OCI-M1 (cell line): ENCODE measurements at places on chromosomes 16 and 17.

DNA sequence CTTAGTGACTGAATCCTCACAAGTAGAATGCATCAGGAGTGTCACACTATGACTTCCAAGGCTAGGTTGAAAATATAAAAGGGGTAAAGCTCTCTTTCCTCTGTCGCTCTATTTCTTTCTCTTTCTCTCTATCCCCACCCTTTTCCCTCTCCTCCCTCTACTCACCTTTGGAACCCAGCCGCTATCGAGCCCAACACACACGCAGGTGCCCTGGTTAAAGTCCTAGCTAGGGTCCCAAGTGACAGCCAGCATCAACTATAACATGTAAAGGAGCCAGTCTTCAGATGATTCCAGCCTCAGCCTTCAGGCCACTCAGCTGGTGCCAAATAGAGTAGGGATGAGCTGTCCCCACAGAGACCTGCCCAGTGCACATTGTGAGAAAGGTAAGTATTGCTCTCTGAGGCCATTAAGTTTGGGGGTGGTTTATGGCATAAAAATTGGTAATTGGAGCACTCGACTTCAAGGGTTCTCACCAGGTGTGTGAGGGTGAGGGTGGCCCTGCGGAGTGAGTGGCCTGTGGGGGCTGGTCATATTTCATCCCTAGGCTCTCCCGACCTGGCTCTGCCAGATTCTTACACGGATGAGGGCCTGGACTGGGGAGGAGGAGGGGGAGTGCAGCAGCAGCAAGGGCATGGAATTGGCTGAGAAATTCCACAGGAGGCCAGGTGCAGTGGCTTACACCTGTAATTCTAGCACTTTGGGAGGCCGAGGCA is 14.9 kb upstream of the C16orf54 start:
- DNase-seq, result no peak

GRCh38 chr17:7324438-7324779 is 4.7 kb downstream of the NEURL4 start:
- DNase-seq, result no peak

DNA sequence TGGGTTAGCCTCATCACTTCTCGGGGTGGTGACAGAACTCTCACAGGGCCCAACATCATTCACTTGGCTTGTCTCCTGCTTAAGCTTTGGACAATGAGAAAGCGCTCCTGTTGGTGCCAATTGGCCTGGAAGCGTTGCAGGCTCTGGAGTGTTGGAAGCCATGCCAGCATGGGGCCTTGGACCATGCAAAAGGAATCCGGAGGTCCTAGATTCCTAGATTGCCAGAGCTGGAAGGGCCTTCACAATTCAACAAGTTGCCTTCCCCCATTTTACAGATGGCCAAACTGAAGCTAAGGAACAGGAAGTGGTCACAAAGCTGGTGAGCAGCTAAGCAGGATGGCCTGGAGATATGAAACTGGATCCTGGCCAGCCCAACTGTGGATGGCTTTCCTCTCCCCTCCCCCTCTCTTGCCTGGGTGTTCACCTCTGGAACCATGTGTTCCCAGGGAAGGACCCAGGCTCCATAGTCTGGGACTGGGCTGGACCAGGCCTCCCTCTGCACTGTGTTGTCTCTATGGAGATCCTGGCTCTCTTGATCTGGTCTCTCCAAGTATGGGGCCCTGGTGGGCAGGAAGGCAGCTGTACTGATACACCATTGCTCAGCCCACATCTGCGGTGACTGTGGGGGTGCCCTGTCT is 6.0 kb upstream of the IGFBP4 start:
- DNase-seq, result peak; percentile 76

- DNase-seq, result peak; percentile 84
Measured at GRCh38 chr17:81733507-81734404, 21.7 kb downstream of the SLC25A10 start.

DNA sequence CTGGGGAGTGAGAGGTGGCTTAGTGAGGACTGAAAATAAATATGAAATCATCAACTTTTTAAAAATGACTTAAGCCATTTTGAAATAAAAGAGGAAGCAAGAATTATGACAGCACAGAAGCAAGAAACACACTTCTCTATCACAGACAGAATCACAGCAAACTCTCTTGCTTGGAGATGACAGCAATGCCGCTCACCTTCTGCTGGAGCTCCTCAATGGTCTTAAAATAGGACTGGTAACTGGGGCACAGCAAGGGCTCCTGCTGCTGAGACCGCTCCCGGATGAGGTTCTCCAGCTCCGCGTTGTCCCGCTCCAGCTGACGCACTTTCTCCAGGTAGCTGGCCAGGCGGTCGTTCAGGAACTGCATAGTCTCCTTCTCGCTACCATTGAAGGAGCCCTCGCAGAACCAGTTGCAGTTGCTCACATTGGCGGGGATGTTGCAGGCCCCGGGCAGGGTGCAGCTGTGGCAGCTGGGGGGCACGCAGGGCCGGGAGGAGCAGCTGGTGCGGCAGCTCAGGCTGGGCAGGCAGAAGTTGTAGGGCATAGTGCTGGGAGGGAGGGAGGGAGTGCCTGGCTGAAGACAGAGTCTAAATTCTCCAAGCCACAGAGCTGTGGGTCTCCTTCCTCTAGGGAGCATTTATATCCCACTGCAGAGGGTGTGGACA is at the start of gene KRT31:
TSS of gene KRT31 (minus strand) at position 613 of the 665 bp plus-strand sequence. CDS start at position 544, 69 bp downstream.
- no peak for DNase-seq

DNA sequence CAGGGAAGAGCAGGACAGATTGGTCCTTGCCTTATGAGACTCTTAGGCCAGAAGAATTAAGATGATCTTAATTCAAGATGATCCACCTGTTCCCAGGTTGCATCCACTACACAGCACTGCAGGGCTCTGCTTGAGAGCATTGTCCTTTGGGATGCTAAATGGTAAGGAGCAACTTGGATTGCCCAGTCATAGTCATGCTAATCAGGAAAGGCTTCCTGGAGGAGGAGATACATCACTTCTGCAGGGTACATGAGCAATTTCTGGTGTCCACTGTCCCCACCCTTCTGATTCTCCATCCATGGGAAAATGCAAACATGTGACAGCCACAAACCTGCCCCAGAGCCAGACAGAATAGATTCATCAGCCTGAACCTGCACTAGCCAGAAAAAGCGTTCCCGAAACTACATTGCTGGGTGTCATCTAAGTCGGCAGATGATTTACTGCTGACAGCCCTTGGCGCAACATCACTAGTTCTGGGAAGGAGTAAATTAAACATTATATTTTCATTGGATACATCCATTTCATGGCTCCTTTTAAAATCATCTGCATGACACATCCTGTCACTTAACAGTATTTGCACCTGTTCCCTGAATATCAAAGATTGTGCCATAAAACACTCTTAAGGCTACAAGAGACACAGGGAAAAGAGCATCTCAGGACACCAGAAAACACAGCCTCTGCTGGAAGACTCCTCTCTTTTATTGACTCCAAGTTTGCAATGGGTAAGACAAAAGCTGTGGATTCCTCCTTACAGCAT is 282.2 kb downstream of the MAF start:
- no peak for DNase-seq

- DNase-seq, result no peak
Measured at GRCh38 chr16:4081521-4082021, 34.7 kb downstream of the ADCY9 start.

- peak; percentile 9 for DNase-seq
Measured at GRCh38 chr17:36777118-36777517, 160.2 kb upstream of the LHX1 start.

GRCh38 chr16:16973707-16974591 is 496.8 kb downstream of the XYLT1 start:
- no peak for DNase-seq

DNA sequence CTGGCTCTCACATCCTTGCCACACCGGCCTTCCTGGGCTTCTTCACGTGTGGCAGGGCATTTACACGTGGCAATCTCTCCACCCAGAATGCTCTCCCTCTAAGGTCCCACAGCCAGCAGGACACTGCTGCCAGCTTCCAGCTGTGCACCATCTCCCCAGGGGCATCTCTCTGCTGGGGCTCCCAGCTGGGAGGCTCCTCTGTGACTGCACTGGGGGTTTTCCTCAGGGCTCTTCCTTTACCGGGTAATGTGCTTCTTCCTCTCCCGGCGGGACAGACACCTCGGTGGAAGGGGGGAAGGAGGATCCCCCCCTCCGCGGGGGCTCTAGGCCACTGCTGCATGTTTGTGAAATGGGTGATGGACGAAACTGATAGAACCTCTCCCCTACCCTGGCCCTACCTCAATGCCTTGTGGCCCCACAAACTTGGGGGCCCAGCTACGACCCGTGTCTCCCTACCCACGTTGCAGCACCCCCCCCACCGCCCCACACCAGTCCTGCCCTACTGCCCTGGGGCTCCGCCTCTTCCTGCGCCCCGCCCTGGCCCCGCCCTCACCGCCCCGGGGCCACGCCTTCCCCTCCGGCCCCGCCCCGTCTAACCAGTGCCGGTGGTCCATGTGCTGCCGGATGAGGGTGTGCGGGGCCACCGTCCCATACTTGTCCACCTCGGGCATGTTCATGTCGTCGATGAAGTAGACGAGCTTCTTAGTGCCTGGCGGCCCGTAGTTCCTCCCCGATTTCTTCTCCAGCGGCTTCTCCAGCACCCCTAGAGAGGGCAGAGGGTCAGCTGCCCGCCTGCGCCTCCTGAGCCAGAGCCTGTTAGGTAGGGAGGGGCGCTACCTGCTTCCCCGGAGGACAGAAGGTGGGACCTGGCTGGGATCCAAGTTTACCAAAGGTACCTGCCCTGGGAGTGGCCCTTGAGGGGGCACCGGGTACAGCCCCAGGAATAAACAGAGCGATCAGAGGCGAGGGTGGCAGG is 92.6 kb downstream of the DNAH17 start:
- DNase-seq, result no peak

DNA sequence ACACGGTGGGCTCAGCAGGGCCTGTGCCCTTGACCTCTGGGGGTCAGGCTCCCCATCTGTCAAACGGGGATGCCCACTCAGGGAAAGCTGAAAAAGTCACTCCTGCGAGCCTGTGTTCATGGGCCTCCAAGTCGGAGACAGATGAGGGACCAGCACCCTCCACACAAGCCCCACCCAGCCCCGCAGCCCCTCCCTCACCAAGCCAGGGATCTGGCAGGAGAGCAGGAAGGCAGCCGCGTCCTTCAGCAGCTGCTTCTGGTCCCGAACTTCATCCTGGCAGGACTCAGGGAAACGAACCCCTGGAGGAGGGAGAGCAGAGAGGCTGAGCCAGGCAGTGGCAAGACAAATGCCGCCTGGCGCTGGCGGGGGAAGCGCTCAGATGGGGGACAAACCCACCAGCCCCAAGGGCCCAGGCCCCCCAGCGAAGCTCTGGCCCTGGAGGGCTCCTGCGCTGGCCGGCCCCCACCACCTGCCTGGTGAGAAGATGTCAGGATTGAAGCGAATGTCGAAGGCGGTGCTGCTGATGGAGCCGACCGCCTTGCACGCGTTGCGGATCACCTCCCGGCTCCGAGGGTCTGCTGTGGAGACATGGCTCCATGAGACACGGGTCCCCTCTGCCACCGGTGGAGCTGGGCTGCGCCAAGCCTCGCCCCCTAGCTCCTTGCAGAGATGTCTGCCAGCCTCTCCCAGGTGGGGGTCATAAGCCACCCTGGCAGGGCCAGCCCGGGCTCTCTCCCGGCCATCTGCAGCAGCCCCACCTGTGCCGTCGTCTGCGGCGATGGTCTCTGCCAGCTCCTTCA is 15.4 kb downstream of the CLUH start:
- DNase-seq, result no peak

DNA sequence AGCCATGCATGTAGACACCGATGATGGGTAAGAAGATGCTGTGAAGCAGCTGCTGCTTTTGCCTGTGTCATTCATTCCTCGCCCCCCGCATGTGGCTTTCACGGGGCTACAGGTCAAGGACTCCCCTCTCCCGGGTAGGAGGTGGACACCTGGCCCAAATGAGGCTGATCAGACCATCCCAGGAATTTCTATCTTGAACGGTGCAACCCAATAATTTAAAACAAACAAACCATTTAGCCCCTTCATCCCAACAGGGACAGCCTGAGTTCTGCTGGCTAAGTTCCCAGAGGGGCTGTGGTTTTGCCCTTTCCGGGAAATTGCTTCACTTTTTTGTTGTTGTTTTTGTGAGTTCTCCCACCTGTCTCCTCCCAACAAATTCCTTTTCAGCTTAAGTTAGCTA is 137.7 kb upstream of the CDH5 start:
- DNase-seq, result no peak

DNA sequence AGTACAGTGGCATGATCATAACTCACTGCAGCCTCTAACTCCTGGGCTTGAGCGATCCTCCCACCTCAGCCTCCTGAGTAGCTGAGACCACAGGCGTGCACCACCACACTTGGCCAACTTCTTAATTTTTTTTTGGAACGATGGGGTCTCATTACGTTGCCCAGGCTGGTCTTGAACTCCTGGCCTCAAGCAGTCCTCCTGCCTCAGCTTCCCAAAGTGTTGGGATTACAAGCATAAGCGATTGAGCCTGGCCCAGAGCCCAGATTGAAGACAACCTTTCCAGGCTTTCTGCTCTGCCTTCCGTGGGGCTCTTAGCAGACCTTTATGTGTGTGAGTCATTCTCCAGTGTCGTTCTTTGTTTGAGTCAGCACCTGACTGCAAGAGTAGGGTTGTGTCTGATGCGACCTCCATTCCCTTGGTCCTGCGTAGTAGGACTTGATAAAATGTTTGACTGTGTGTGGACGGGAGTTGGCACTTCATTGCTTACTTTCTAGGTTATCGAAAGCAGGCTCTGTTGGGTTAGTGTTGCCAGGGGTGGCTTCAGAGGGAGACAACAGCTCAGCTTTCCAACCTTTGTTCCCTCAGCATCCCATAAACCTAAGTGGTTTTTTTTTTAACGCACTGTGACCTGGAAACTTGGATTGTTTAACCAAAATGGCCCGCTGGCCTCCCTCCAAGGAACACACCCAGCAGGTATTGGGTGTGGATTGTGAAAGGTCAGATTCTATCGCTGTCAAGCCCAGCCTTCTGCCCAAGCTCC is 26.4 kb downstream of the EEF2K start:
- no peak for DNase-seq

- no peak for DNase-seq
Measured at GRCh38 chr16:86388976-86389375, 121.4 kb upstream of the FOXF1 start.

DNA sequence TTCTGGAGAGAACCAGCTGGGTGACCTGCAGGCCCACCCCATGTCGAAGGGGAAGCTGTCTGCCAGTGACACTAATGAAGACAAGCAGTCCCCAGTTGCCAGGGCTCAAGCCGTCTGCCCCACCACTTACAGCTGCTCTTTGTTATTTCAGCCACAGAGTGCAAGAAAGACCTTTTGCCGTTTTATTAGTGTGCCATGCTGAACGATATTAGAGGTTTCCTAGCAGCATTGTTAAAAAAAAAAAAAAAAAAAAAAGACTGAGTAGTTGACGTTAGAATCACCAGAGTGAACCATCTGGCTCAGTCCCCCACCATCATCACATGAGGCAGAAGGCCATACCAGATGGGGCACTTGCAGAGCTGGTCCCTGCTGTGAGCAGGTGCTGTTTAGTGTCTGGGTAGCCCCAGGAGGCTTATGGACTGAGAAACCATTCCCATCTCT is 26.5 kb upstream of the SLC39A11 start:
- no peak for DNase-seq

GRCh38 chr17:57396511-57396921 is 140.2 kb downstream of the MSI2 start:
- no peak for DNase-seq
